ENCODE measurements at places on chromosomes 3 and 15. TPM values are rescaled to one million over a fixed set of nuclear protein-coding genes. Genes with fewer than 3 reads are reported as not detected.
A peak's percentile ranks its signal among the peaks of the same experiment; 100 is the strongest.

Gene TMEM212
- total RNA-seq, result not detected

Gene GOLGA8T
- total RNA-seq, result not detected

Gene GOLGA6D
- total RNA-seq, result not detected

Gene CMC1
- 2.8 TPM for total RNA-seq

GRCh38 chr3:155664925-155665695, 79.8 kb downstream of the PLCH1 start:
- peak; percentile 69 for DNase-seq

- DNase-seq, result peak; percentile 58
Observed at GRCh38 chr3:194344012-194344411, 7.1 kb downstream of the CPN2 start.

- DNase-seq, result peak; percentile 25
Observed at GRCh38 chr3:37909067-37909911, 47.6 kb downstream of the CTDSPL start.

DNA sequence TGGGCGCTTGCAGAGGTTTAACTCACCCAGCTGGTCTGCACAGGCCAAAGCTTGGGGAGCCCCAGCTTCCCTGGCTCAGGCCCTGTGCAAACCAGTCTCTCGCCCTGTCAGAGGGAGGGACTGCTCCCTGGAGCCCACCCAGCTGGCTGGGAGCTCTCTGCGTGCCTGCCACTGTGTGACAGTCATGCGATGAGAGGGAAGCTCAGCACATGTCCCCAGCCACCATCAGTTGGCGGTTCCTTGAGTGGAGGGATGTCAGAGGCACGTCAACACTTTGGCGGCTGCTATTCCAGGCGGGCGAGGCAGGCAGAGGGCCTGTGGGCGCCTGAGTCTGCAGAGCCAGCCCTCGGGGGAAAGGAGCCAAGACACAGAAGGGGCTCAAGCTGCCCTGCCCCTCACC, 324.6 kb downstream of the UACA start:
- no peak for DNase-seq

- no peak for DNase-seq
Observed at GRCh38 chr15:37142371-37142770, 42.0 kb upstream of the MEIS2 start.

Gene TGM5
- total RNA-seq, result not detected

DNA sequence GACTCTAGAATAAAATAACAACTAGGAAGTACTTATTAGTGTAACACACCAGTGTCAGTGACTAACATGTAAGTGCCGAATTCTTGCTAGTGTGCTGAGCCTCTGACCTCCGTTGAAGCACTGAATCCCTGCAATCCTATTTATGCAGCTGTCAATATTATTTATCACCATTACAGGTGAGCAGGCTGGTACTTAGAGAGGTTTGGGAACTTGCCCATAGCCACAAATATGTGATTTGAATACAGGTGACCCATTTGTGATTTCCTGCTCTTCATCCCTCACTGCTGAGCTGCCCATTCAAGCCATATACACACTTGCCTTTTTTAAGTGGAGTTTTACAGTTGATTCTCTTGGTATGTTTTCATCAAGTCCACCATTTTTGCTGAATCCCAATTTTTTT, 12.2 kb downstream of the EIF4E3 start:
- no peak for DNase-seq

Gene SMCO1
- total RNA-seq, result not detected

- DNase-seq, result no peak
Observed at GRCh38 chr3:113654310-113654709, 42.1 kb downstream of the USF3 start.

Gene PLA2G4D
- not detected for total RNA-seq

All from IMR-90 (cell line).